ENCODE measurements at places on chromosomes 7 and 10. TPM values are rescaled to one million over a fixed set of nuclear protein-coding genes. Genes with fewer than 3 reads are reported as not detected.

The GRM3 gene
- total RNA-seq = not detected

The NKX2-3 gene
- not detected for total RNA-seq

The INHBA gene
- total RNA-seq = 0.54 TPM

The SPDYE11 gene
- total RNA-seq = not detected

The ACTL6B gene
- not detected for total RNA-seq

The DNAH11 gene
- total RNA-seq = 2.3 TPM

The WEE2 gene
- total RNA-seq = 0.12 TPM

The CLCN1 gene
- total RNA-seq = 0.07 TPM

The CRHR2 gene
- not detected for total RNA-seq

The SPDYE16 gene
- total RNA-seq = 0.05 TPM

The RAB19 gene
- 16.5 TPM for total RNA-seq

The SLC25A13 gene
- 12.8 TPM for total RNA-seq

The PNLIPRP1 gene
- total RNA-seq = not detected

The DDC gene
- total RNA-seq = not detected

The SFRP5 gene
- not detected for total RNA-seq

The ATRNL1 gene
- 0.22 TPM for total RNA-seq

The GRID2IP gene
- 0.10 TPM for total RNA-seq

The CNTNAP2 gene
- total RNA-seq = not detected

The GDF2 gene
- not detected for total RNA-seq

The RARRES2 gene
- not detected for total RNA-seq

The EFCAB10 gene
- total RNA-seq = not detected

The ADARB2 gene
- 0.37 TPM for total RNA-seq

The GATA3 gene
- 59.5 TPM for total RNA-seq

The CALY gene
- total RNA-seq = 0.44 TPM

The OR2A2 gene
- total RNA-seq = not detected

The POLR3A gene
- total RNA-seq = 26.1 TPM

The CPA2 gene
- not detected for total RNA-seq

The CPA4 gene
- not detected for total RNA-seq

The SPDYE1 gene
- total RNA-seq = 0.12 TPM

The STEAP1B gene
- total RNA-seq = 0.41 TPM

The UFSP1 gene
- 3.3 TPM for total RNA-seq

The ACBD7 gene
- total RNA-seq = 1.5 TPM

The SYT15B gene
- total RNA-seq = 0.17 TPM

The MGAM2 gene
- not detected for total RNA-seq

The LRIT1 gene
- total RNA-seq = not detected
